ENCODE measurements at places on chromosomes 7 and 10.

DNA sequence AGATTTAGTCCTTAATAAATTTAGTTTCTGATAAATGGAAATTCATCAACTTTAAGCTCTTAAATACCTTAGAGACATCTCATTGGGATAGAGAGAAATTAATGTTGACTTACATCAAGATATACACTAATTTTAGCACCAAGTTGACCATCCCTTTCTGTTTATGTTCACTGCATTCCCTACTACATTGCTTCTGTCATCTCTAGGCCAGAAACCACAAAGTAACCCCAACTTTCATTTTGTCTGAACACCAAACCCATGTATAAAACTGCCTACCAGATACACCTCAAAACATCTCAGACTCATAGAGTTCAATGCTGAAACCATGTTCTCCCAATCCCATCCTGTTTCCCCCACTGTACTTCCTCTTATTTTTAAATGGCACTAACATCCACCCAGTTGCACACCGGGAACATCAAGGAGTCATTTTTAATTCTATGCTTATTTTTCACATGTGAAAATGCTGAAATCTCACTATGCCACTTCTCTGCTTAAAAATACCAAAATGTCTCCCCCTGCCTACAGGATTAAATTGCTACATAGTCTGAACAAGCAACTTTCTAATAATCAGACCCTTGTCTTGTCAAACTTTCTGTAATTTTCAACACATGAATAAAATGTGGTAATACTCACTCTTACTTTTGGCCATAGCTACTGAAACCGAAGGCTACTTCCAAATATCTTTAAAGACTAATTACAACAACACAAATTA is 201.6 kb downstream of the SEMA3D start:
- no peak for DNase-seq

DNA sequence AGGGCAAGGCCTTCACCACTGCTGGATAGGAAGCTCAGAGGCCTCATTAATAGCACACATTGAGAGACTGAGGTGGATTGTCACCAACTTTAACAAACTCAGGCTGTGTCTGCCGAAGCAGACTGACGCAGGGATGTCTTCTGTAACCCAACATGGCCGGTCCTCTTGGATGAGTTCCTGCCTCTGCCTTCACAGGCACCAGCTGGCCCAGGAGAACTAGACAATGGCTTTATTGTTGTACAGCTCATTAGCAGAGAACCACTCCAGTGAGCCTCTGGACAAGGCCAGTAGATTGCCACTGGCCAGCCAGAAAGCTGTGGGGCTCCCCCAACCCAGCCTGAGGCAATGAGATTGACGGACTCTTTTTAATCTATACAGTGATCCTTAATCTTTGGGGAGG is 9.4 kb downstream of the NODAL start:
- DNase-seq = no peak

GRCh38 chr10:98088186-98088971 is 46.1 kb upstream of the R3HCC1L start:
- DNase-seq = no peak

GRCh38 chr10:77661674-77662073 is 24.1 kb upstream of the KCNMA1 start:
- DNase-seq = no peak

GRCh38 chr7:43869867-43870240 is 537 bp upstream of the MRPS24 start:
- no peak for DNase-seq
